ENCODE measurements at places on chromosomes 5 and 9.

DNA sequence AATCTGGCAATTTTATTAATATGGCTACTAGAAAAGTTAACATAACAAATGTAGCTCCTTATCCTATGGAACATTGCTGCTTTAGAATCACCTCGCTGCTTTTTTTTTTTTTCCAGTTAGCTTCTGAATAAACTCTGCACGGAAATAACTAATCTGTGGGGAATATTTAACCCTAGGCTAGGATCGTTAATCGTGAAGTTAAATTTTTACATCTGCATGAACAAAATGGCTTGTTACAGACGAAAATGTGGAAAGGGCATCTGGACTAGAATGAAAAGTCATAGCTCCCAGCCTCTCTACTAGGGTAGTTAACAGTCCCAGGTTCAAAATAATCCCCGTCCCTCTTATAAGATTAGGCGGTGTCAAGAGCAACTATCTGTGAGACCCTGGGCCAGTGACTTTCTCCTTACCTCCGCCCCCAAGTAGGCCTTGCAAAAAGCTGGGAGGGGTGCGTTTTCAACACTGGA is 470 bp upstream of the SLC22A5 start:
- no peak for DNase-seq

DNA sequence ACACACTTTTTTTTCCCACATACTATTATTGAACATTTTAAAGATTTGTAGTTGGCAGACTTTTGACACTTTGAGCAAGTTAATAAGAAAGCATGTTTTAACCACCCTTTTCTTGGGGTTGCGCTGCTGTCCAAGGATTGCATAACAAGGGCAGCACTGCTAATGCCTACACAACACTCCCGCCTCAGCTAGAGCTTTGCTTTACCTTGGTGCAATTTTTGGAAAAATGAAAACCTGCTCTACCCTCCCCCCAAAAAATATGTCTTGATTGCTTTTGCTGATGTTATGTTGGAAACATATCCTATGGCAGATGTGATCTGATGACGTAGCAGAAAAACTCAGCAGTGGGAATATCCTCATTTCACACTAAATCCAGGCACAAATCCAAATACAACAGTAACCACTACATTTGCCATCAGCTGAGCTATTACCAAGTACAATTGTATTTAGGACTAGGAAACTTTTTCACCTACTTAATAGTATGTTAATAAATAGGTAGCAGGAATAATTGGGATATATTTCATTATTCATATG is 51.5 kb downstream of the UBE2R2 start:
- peak; percentile 41 for DNase-seq

GRCh38 chr9:108211411-108211955 is 644.3 kb downstream of the ACTL7B start:
- DNase-seq: no peak

DNA sequence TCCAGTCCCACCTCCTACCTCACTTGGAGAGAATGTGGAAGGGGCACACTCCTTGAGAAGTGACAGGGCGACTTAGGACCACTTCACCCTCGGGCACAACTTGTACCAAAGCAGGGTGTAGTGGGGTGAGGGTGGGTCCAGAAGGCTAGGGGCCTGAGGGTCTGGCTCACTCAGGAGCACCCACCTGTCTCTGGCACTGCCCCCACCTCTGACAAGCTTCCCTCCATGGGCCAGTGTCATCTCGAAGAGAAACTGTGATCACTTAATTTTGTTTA is 76.9 kb upstream of the OLFM1 start:
- no peak for DNase-seq

- DNase-seq: no peak
Observed at GRCh38 chr9:138028596-138028995, 151.0 kb downstream of the CACNA1B start.

GRCh38 chr5:141713616-141714309 is 31.7 kb upstream of the ARAP3 start:
- DNase-seq: peak; percentile 38

DNA sequence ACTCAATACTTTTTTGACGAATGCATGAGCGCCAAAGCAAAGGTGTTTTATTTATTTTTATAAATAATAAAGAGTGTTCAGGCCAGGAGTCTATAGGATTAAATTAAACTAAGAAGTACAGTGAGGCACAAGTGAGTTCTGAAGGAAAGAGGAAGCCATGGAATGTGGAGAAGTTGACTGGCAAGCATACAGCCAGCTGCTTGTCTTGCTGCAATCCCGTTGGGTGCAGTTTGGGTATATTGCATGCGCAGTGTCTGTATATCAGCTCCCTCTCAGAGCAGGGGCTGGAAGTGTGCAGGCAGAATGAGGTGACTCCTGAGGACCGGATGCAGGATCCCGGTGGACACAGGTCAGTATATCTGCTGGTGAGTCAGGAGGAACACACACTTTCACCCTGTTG is 315.6 kb downstream of the ZSWIM6 start:
- no peak for DNase-seq

- DNase-seq: no peak
Observed at GRCh38 chr5:73039082-73039481, 81.3 kb upstream of the TMEM171 start.

DNA sequence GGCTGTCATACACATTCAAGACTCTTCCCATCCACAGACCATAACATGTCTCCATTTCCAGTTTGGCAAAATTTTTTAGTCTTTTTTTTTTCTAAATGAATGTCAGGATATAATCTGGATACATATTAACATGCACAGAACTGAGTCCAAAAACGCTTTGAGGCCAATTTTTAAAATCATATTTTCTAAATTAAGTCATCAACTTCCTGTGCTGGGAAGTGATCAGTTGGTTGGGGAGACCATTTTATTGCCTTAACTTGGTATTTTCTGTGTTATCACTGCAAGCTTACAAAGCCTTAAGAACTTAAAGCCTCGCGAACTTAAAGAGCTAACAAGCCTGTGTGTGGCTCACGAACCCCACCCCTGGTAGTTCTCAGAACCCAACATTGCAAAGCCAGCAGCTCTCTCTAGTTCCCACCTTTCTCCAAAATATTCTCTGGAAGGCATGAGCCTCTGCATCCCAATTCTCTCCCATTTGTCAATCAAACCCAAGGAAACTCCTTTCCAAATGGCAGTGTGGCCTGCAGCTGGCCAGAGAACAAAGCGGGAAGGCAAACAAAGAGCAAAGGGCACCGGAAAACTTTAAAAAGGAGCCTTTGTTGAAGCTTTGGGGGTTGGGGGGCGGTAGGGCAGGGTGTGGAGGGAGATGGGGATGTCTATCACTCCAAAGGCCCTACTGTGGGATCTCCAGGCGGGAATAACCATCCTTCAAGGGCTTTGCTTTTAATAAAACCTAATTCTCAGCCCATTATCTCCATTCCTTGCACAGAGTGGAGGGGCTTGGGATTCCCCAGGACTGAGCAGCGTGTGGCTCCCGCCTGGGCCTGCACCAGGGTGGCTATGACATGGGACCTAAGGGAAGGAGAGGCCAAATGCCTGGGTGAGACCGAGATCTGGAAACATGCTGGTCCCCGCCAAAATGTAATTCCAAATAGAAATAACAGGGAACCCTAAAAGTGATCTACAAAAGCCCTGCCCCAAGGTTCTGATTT is 65.0 kb downstream of the ROR2 start:
- peak; percentile 63 for DNase-seq

GRCh38 chr9:107308461-107308860 is 25.4 kb downstream of the RAD23B start:
- no peak for DNase-seq

- no peak for DNase-seq
Observed at GRCh38 chr5:132058646-132059042, 1.8 kb upstream of the IL3 start.

DNA sequence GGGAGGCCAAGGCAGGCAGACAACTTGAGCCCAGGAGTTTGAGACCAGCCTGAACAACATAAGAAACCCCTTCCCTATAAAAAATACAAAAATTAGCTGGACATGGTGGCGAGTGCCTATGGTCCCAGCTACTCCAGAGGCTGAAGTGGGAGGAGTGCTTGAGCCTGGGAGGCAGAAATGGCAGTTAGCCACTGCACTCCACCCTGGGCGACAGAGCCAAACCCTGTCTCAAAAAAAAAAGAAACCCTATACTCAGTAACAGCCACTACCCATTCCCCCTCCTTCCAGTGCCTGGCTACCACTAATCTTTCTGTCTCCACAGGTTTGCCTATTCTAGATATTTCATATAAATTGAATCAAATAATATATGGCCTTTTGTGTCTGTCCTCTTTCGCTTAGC is 14.3 kb upstream of the SIL1 start:
- no peak for DNase-seq

DNA sequence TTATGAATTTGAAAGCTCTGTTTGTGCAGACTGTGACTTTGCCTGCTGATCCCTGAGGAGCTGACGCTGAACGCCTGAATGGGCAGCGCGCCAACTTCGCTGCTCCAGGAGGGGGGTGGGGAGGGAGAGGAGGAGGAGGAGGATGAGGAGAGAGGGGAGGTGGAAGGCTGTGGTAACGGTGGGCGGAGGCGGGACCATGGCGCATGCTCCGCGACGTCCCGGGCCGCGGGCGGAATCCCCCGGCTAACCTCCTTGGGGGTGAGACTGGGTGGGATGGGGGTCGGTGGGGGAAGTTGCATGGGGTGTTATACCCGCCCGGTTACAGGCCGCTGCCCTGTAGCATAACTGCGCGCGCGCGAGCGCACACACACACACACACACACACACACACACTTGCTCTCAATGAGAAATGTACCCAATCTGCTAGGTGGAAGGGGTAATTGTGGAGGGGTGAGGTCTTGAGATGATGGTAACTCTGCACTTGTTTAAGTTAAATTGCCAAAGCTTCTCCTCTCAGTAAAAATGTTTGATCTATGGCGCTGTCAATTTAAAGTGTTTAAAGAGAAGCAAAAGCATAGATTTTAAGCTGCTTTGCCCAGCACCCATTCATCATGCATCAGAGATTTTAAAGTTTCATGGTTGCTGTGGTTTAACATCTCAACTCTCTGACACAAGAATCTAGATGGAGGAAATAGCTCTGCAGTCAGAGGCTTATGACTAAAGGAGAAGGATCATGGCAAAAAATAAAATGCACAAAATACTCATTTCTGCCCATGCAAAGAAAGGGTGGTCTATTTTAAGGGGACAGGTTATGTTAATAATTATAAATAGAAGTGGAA is 76.6 kb upstream of the TBCA start:
- peak; percentile 87 for DNase-seq

DNA sequence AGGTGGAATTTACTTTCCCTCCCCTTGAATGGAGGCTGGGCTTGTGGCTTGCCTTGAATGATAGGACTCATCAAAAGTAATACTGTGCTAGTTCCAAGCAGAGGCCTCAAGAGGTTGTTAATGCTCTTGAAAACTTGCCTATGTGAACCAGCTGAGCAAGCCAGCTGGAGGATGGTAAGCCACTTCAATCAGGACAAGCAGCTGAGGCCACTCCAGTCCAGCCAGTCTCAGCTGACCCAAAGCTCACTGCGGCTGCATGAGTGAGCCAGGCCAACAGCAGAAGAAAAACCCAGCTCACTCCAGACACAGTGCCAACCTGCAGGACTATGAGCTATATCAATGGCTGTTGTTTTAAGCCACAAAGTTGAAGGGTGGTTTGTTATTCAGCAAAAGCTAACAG is 182.8 kb downstream of the MCTP1 start:
- DNase-seq: no peak

DNA sequence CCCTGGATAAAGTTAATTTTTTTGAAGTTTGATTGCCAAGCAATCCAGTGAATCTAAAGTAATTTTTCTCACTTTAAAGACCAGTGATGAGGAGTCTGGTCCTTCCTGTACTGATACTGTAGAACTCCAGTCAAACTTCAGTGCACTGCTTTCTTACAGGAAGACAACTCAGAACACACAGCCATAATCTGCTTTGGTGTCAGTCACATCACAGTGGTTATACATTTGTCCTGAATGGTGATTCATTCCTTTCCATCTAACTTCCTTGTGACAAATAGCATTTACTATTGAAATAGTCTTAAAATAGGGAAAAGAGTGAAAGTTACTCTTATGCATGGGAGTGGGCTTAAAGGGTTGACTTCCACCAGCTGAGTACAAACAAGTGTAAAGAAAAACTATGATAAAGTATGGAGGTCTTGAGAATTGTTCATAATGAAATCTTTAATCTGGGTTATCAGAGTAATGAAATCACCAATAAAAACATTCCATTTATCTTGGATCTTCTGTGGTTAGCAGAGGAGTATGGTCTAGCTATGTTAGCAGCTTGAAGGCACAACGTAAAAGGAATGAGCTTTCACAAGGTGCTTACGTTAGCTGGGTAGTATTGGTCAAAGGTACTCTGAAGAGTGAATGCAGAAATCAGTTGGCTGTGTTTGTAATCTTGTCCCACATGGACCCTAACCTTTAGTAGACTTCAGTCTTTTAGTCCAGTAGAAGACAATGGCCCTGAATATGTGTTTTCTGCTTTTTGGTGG is 41.5 kb downstream of the DCP2 start:
- DNase-seq: peak; percentile 65

- DNase-seq: no peak
Observed at GRCh38 chr5:145683431-145683830, 151.7 kb downstream of the PRELID2 start.

DNA sequence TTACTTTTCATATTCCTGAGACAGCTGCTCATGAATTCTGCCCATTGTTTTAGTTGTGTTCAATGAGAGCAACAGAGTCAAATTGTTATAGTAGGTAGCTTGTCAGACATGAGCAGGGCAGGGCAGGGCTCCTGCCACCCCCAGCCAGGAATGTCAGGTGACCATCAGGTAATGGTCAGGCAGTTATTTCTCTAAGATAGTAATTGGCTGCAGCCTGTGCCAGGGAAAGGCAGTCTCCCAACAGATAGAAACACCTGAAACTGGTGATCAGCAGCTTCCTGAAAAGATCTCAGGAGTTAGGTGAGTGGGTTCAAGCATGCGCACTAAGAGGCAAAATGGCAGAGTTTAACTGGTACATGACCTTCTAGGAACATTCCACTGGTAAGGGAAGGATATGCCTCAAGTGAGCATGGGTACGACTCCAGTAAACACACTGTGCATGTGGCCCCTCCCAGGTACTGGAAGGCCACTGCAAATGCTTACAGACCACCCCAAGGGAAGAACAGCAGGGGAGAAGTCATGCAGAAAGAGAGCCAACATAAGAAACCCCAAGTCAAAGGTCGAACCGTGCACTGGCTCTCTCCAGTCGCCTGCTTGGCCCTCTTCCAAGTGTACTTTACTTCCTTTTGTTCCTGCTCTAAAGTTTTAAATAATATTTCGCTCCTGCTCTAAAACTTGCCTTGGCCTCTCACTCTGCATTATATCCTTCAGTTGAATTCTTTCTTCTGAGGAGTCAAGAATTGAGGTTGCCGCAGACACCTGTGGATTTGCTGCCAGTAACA is 25.1 kb downstream of the CARTPT start:
- DNase-seq: no peak

GRCh38 chr9:71925834-71926233 is 14.4 kb downstream of the C9orf85 start:
- no peak for DNase-seq

DNA sequence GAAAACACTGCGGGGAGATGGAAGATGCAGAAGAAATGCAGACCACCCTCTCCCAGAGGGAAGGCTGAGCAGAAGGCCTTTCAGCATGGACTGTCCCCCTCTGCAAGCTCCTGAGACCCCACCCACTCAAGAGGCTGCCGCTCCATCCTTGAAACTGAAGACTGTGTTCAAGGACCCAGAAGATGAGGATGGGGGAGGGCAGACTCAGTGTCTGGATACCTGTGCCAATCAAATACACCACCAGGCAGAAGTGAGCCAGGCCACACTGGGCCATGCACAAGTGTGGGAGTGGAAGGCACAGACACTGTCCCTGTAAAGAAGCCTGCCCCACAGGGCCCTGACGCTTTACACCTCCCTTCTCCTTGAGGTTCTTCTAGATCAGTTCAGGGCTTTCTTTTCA is 40.0 kb upstream of the IPPK start:
- no peak for DNase-seq

GRCh38 chr5:116567106-116567505 is 7.5 kb downstream of the SEMA6A start:
- DNase-seq: no peak

GRCh38 chr9:92463984-92464383 is 18.3 kb downstream of the ASPN start:
- peak; percentile 95 for DNase-seq

All from amniotic epithelial cell (primary cell).